ENCODE measurements at places on chromosomes 11 and 22.

GRCh38 chr22:41394012-41394356 lies 12.2 kb downstream of the TEF start:
- DNase-seq, result no peak

DNA sequence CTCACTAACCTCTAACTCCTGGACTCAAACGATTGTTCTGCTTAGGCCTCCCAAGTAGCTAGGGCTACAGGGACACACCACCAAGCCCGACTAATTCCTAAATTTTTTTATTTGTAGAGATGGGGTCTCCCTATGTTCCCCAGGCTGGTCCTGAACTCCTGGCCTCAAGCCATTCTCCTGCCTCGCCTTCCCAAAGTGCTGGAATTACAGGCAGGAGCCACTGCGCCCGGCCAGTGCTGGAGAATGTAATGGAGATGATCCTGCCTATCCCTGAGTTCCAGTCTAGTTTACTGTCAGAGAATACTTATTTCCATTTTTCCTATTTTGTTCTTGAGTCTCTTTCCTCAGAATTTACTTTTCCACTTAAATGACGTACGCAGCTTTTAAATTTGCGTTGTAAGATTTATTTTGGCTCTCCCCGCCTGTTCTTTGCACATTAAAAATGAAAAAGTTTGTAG lies at the start of gene CHEK1:
CHEK1 (plus strand) TSS at position 408 of the 458 bp plus-strand sequence. CDS start 1,606 bp downstream, outside the sequence.
- DNase-seq, result no peak

DNA sequence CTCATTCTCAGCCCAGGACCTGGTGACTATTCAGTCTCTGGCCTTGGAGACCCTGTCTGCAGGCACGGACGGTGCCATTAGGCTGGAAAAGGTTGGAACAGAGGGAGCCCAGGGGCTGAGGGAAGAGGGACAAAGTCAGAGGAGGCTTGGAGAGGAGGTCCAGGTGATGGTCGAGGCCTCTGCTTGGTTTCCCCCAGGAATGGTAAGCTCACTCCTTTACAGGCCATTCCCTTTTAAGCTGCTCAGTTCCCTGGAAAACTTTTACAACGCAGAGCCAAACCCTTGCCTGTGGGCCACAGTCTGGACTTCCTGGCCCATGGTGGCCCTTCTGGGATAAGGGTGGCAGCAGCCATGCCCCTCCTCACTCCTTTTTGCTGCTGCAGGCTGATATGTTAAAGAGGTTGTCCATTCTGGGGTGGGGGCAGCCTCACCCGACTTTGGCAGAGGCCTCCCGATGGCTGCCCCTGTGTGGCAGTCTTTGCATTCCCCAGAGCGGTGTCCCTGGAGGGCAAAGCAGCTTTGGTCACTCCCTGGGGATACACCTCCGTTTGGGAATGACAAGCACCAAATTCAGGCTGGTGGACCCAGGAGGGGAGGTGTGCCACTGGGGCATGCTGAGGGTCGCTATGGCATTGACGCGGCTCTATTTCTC lies 34.0 kb upstream of the RFPL3 start:
- DNase-seq, result no peak

DNA sequence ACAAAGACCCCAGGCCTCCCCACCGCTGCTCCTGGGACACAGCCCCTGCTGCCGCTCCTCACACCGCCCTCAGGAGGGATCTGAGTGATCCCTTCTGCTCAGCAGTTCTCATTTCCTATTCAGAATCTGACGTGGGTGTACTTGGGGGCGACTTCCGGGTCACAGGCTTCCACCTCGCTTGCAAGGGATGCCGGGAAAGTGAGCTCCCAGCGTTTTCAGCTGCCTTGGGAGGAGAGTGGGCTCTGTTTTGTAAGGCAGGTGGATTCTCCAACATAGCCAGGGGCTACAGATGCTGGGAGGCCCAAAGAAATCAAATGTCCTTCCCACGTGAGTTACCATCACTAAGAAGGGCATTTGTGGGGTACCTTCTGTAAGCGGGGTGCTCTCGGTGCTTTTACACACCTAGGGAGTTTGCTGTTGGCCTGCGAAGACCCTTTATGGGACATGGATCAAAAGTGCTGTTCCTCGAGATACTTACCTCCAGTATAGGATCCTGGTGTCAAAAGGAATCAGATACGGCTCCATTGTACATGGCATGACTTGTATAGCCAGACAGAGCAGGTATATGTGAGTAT lies 9.7 kb upstream of the LRRC10B start:
- DNase-seq, result no peak

- no peak for DNase-seq
Measured at GRCh38 chr11:2553198-2553597, 108.4 kb downstream of the KCNQ1 start.

- DNase-seq, result no peak
Measured at GRCh38 chr11:72525466-72525865, 91.1 kb upstream of the CLPB start.

DNA sequence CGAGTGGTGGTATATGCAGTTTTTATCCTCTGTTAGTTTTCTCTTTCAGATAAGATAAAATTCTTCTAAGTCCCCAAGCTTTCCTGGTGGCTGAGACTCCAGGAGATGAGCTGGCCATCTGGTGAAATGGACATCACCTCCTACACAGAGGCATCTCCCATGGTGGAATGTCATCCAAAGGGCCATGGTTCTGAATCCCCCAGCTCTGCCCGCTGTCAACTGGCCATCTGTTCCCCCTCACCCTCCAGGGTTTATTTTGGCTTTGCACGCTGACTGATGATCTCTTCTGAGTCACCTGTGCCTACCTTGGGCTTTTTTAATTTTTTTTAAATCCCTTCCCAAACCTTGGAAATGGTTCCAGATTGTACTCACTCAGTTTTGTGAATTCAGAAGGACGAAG lies 142.2 kb downstream of the HIPK3 start:
- no peak for DNase-seq

- DNase-seq, result no peak
Measured at GRCh38 chr11:46498179-46498578, 95.6 kb downstream of the AMBRA1 start.

- DNase-seq, result no peak
Measured at GRCh38 chr11:114179234-114179941, 116.8 kb upstream of the NNMT start.

GRCh38 chr11:60914633-60915247 lies 782 bp downstream of the TMEM109 start:
- no peak for DNase-seq

- no peak for DNase-seq
Measured at GRCh38 chr22:40420341-40421081, 50.1 kb downstream of the SGSM3 start.
